ENCODE measurements at places on chromosomes 12 and 14.

GRCh38 chr12:15599266-15600037 is 189.7 kb downstream of the EPS8 start:
- no peak for DNase-seq

GRCh38 chr12:102681309-102681708 is 200.9 kb upstream of the IGF1 start:
- DNase-seq = no peak

DNA sequence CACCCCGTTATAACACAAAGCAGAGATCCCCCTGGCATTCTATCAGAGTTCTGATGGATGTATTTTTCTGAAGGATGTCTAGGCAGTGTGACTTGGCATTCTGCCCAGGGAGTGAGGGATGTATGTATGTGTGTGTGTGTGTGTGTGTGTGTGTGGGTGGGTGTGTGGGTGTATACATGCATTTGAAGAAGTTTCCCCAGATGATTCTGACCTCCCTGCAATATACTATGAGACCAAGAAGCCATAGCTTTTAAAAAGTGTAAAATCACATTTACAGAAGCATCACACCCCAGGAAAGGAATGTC is 59.7 kb upstream of the NAP1L1 start:
- DNase-seq = peak; percentile 52

- DNase-seq = no peak
Observed at GRCh38 chr12:19886065-19886464, 446.8 kb downstream of the AEBP2 start.

DNA sequence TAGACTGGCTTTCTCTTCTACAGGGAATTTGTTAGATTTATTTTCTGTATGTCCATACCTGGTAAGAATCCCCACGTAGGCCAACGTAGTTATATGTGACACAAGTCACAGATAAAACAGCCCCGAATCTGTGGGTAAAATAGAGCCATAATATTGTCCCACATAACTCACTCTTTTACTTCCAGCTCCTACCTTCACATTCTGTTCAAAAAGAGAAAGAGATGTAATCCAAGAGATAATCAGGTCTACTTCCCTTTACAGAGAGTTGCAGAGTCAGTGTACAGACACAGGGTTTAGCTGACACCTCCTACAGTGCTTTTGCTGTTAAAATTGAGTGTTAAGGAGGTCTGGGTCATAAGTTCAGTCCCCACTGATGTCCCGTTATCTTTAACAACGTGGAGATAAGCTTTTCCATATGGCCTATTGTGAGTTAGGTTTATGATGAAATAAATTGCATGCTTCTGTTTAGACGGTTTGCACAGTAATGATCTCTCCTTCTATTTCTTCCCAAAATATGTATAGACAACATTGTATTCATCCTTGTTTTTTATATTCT is 446.5 kb downstream of the ADAMTS20 start:
- no peak for DNase-seq

DNA sequence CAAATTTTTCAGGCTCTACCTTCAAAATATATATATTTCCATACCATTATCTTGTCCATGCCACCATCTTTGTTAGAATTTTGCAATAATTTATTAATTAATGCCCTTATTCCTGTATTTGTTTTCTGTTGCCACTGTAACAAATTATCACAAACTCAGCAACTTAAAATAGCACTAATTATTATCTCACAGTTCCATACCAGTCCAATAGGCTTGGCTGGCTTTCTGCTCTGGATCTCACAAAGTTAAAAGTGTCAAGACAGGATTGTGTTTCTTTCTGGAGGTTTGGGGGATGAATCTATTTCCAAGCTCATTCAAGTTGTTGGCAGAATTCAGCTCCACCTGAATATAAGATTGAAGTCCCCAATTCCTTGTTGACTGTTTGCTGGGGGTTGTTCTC is 58.6 kb upstream of the SLC38A4 start:
- DNase-seq = no peak

GRCh38 chr12:67991158-67991557 is 1.9 kb downstream of the IFNG-AS1 start:
- peak; percentile 78 for DNase-seq

GRCh38 chr14:60621386-60621785 is 27.9 kb downstream of the SIX1 start:
- DNase-seq = no peak

- DNase-seq = no peak
Observed at GRCh38 chr12:26789731-26790644, 43.0 kb downstream of the ITPR2 start.

DNA sequence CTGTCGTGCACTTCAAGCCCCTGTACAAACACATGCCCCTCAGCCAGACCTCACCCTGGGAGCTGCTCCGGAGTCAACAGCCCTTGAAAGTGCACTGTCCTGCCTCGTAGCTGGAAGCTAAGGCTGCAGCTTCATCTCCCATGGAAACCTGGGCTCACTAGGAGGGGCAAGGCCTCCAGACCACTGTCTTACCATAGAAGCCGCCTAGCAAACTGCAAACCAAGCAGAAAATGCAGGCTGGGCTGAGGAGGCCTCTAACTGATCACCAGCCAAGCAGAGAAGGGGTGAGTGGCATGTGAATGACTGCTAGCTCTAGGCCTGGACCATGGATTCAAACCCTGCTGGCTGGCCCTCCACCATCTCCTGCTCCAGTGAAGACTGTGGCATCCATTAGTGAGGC is 340.2 kb downstream of the CACNA1C start:
- no peak for DNase-seq

- DNase-seq = no peak
Observed at GRCh38 chr12:115411121-115411520, 727.1 kb upstream of the TBX3 start.

DNA sequence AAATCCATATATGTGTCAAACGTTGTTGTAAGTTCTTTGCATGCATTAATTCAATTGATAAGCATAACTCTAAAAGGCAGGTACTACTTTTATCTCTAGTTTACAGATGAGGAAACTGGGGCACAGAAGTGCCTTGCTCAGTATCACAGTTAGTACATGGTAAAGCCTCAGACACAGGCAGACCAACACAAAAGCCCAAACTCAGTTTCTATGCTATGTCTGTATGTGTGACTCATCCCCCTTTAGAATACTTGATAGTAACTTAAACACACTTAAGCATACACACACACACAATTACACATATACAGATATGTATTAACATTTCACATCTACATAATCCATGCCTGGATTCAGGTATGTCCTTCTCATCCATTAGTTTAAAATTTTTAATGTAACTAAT is 88.0 kb downstream of the EPS8 start:
- DNase-seq = peak; percentile 24

GRCh38 chr12:114588061-114588460 is 95.9 kb downstream of the TBX3 start:
- DNase-seq = no peak

DNA sequence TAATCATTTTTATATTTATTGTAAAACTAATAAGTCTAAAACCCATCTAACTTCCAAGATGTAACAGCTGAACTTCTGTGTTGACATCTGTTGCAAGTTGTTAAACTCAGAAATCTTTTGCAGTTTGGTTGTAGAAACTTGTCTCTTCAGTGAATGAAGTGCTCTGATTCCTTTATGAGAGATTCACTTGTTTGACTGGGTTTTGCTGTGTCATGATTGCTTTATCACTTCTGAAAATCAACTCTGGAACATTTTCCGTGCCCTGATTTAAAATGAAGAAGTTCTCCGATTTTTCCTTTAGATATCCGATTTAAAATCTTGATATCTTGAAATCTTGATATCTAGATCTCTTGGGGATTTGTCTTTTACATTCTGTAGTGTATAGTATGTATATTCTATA is 65.1 kb downstream of the DIP2B start:
- DNase-seq = no peak

DNA sequence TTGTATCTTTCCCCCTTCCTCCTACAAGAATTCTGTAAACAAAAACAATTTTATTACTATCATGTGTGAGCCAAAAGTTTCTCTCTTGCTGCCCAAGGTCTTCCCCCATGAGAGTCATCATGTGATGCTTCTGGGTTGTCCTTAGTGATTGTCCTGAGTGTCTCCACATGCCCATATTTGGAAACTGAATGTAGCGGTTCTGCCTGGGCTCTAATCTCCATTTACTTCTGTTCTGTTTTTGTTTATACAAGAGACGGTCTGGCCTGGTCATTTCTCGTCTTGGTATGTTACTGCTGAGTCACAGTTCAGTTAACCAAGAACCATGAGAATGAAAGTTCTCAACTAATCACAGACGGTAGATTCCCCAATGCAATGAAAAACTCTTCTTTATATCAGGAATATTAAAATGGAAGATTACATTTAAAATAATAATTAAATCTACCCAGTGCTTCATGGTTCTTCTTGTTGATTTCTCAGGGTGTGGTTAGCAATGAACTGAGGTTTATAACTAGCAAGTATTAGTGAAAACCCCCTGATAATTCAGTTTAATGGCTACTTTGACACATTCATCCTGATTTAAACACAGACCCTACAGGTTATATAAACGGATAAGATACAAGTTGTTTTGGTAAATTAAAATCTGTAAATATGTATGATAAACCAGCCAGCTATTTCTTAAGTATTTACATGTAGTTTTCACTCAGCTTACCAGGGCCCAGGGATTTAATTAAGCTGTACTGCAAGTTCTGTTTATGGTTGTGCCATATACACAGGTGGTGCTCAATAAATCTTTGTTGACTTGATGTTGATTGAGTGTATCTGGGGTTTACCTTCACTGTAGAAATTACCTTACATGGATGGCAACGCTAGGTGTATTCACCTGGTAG is 81.1 kb downstream of the PELI2 start:
- peak; percentile 61 for DNase-seq

GRCh38 chr12:100345020-100345767 is 11.7 kb upstream of the SLC17A8 start:
- no peak for DNase-seq

- DNase-seq = no peak
Observed at GRCh38 chr12:124242529-124243065, 52.3 kb upstream of the RFLNA start.

- DNase-seq = no peak
Observed at GRCh38 chr14:65062096-65063075, 39.9 kb downstream of the MAX start.

- no peak for DNase-seq
Observed at GRCh38 chr12:9252256-9252655, 44.1 kb upstream of the PZP start.

DNA sequence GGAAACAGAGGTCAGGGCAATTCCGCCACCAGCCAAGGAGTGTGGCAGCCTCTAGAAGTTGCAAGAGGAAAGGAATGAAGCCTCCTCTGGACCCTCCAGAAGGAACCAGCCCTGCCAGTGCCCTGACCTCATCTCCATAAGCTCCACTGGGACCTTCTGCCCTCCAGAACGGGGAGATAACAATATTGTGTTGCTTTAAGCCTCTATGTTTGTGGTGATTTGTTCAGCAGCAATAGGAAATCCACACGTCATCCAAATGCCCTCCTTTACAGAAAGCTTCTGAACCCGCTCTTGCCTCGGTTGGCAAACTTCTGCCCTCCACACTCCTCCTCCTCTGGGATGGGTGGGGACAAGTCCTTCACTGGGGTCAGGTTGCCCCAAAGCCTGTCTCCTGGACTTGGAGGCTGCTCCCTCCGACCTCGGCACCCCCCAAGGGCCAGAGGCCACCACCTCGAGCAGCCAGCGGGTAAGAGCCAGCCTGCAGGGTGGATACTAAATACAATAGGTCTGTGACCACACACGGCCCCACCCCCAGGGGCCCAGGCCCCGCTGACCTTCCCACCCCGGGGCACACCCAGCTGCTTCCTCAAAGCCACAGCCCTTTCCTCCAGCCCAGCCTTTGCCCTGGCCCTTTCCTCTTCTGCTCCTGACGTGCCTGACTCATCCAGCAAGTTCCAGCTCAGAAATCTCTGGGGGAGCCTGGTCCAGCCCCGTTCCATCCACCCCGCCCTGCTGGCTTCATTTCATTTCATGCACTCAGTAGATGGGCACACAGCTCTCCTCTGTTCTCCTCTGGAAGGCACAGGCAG is 58.7 kb upstream of the NCOR2 start:
- no peak for DNase-seq

GRCh38 chr12:46677749-46678148 is 148.0 kb downstream of the SLC38A4 start:
- DNase-seq = no peak

- DNase-seq = no peak
Observed at GRCh38 chr12:91072931-91073330, 15.1 kb upstream of the KERA start.

GRCh38 chr14:105091054-105091516 is 25.9 kb upstream of the GPR132 start:
- DNase-seq = no peak

GRCh38 chr12:15122344-15122743 is 98.9 kb downstream of the RERG start:
- DNase-seq = peak; percentile 37

DNA sequence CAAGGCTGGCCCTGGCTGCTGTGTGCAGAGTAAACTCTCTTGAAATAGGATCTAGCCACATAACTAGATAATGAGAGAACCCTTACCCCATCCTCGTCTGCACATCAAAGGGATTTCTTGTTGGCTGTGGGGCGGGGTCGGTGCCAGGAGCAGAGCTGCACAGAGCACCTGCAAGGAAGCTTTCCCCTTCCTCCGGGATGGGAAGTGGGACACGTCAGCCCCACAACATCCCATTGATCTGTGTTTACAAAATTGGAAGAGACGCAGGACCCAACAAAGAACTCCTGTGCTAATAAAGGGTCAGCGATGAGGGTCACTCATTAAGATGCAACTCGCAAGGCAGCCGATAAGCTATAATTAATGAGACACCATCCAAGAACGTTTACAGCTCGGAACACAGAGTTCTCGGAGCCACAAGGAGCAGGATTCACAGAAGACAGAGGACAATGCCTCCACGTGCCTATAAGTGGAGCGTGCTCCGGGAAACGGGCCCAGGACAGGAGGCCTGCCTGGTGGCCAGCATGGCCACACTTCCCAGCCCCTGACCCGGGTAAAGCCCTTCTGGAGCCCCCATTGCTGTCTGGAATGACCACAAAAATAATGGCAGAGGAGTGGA is 171.5 kb downstream of the SLC15A4 start:
- DNase-seq = no peak

GRCh38 chr12:71661977-71662530 is 1.6 kb downstream of the ZFC3H1 start:
- no peak for DNase-seq

GRCh38 chr14:27995691-27996090 is 770.9 kb upstream of the FOXG1 start:
- DNase-seq = no peak

DNA sequence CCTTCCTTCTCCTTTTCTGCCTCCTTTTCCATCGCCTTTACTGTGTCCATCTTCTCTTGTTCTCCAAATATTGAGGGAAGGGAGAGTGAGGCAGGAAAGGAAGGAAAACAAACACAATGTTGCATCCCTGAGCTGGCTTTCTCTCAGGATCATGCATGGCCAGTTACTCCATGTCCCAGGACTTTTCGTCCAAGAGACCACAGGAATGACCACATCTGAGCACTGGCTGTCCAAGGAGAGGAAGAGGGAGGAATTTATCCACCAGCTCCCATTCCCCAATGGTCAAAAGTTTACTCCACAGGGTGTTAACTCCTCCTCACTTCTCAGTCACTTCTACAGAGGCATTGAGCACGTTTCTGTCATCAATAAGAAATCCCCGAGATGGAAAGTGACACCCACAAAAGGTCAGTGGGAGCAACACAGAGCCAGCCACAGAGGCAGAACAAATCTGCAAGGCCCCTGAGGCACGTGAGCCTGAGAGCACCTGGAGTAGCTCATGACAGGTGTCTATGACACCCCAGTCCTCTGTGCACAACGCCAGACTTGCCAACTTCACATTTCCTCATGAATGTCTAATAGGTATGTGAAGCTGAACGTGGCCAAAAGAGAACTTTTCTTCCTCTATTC is 177.3 kb upstream of the NUDT4 start:
- DNase-seq = peak; percentile 28

All from GM12865 (cell line).